ENCODE measurements at places on chromosomes 4 and X.

DNA sequence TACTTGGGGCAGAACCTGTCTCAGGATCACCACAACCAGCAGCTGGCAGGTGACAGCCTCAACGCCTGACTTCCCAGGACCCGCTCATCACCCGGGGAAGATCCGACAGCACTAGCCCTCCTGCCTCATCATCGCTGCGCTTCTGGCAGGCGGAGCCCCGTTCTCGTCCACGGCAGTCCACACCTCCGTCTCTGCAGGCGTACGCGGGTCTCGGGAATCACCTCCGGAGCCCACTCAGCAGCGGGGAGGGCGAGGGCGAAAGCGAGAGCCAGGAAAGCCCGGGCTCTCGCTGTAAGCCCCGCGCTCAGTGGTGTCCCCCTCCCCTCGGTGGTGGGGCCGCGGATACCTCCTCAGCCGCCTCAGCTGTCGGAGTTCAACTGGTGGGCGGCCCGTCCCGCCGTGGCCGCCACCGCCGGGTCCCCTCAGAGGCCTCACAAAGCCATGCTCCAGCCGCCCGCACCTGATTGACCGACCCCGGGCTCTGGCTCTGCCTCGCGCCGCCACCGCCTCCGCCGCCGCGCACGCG is 518 bp upstream of the CNKSR2 start:
- DNase-seq = no peak

GRCh38 chrX:18753631-18754030 is 46.2 kb downstream of the PPEF1 start:
- no peak for DNase-seq

DNA sequence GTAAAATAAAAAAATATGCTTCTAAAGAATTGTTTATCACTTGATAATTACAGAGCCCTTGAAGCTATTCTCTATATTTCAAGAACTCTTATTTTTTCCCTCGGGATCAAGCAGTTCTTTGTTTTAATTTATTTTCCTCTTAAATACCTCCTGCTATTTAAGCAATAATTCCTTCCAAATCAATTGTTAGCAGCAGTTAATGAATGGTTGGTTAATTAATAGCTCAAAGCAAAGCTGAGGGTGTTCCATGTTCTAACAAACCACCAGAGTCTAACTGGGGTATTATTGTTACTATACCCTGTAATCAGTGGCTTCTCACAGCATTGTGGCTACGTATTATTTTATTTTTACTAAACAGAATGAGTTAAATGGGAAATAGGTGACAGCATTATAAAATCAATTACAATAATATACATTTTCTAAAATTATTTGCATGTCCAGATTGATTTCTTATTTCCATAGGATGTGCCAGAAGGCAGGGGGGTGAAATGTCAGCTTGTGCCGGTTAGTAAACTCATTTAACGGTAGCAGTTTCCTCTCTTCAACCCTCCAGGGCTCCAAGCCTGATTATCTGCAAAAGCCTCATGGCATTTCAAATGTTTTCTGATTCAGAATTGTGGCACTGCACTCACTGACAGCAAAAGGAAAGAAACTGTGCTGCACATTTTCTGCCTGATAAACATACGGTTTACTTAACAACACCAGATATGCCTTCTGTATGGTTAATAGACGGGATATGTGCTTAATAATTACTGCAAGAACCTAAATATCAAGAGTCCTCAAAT is 286.9 kb upstream of the EMCN start:
- DNase-seq = no peak

GRCh38 chrX:140432346-140433175 is 72.3 kb downstream of the SOX3 start:
- no peak for DNase-seq

DNA sequence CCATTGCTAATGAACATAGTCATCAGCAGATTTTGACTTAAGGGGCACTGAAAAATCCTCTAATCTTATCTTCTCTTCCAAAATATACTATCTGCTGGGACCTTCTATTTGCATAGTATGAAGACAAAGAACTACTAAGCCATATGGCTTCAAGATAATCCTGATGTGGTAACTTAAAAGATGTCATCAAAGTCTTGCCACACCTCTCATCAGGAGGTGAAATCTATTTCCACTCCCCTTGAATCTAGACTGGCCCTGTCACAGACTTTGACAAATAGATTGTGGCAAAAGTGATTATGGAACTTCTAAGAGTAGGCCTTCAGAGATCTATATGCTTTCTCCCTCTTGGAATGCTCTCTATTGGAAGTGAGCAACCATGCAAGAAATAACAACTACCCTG is 27.3 kb upstream of the TET2 start:
- no peak for DNase-seq

DNA sequence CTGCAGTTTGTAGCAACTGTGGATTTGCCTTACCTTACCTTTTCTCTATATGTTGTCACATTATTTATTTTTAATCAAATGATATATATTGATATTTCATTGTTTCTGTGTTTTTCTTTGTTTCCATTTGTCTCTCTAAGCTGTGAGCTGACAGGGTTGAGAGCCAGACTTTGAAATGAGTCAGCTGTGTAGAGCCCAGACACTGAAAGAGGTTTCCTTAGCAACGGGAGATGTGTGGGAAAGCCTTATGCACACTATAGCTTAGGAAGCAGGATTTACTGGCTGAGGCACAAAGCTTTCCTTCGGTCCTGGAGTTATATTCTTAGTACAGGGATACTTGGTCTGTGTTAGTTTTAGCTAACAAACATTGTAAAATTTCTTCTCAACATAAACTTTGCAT is 192.2 kb downstream of the FGF13 start:
- DNase-seq = no peak

DNA sequence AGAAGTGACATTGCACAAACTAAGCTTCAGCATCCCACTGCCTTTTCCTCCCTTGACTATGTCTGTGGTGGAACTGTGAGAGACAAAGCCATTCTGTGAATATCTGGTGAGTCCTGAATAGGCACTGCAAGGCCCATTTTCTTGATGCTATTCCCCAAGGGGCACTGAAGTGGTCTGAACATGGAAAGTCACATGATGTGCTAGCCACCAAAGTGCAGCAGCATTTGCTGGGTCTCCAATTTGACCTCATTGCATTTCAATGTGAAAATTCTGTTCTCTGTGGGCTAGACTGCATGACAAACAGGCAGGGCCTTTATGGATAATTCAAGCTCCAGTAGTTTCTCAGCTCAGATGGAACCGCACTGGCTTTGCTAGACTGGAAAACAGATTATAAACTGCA is 627.4 kb upstream of the BOD1L1 start:
- no peak for DNase-seq

DNA sequence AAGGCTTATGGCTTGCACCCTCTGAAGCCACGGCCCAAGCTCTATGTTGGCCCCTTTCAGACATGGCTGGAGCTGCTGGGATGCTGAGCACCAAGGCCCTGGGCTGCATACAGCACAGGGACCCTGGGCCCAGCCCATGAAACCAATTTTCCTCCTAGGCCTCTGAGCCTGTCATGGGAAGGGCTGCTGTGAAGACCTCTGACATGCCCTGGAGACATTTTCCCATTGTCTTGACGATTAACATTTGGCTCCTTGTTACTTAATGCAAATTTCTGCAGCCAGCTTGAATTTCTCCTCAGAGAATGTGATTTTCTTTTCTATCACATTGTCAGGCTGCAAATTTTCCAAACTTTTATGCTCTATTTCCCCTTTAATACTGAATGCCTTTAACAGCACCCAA is 844.7 kb downstream of the PCDH18 start:
- no peak for DNase-seq

GRCh38 chrX:8946563-8946962 is 87.4 kb downstream of the FAM9B start:
- DNase-seq = no peak

All from smooth muscle cell of the brain vasculature (primary cell).